ENCODE measurements at places on chromosomes 13 and 19.

- peaks cover 10% of the 10 kb centered on the region for H3K27me3 ChIP-seq
- no peak overlapping the region for H3K4me3 ChIP-seq
- no peaks in the 10 kb centered on the region for H3K36me3 ChIP-seq
- no peak for DNase-seq
- peaks cover 10% of the 10 kb centered on the region for H3K4me1 ChIP-seq
- no peak overlapping the region for H3K27ac ChIP-seq
Measured at GRCh38 chr19:1520203-1520780, 3.6 kb upstream of the PLK5 start.

DNA sequence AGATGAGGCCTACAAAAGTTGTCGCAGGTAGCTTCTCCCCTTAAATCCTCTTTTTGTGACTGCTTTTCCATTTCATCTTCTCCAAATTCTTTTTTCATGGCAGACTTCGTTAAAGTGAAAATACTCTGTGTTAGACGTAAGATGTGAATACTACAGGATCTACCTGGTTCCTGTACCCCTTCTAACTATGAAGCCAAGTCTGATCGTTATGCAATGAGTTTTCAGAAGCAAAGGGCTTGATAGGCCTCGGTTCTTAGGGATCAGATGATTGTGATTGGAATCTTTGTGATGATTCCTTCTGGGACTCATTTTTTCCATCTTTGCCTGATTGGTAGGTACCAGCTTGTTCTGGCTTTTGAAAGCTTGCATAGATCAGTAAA lies 86.9 kb downstream of the PCCA start:
- no peak overlapping the region for H3K27ac ChIP-seq
- no peaks in the 10 kb centered on the region for H3K27me3 ChIP-seq
- no peaks in the 10 kb centered on the region for H3K36me3 ChIP-seq
- no peak for DNase-seq
- no peaks in the 10 kb centered on the region for H3K4me1 ChIP-seq

GRCh38 chr13:29524176-29524575 lies 71.3 kb downstream of the SLC7A1 start:
- DNase-seq = no peak
- H3K27me3 ChIP-seq = no peaks in the 10 kb centered on the region
- no peaks in the 10 kb centered on the region for H3K4me1 ChIP-seq
- no peaks in the 10 kb centered on the region for H3K36me3 ChIP-seq
- H3K27ac ChIP-seq = no peak overlapping the region

DNA sequence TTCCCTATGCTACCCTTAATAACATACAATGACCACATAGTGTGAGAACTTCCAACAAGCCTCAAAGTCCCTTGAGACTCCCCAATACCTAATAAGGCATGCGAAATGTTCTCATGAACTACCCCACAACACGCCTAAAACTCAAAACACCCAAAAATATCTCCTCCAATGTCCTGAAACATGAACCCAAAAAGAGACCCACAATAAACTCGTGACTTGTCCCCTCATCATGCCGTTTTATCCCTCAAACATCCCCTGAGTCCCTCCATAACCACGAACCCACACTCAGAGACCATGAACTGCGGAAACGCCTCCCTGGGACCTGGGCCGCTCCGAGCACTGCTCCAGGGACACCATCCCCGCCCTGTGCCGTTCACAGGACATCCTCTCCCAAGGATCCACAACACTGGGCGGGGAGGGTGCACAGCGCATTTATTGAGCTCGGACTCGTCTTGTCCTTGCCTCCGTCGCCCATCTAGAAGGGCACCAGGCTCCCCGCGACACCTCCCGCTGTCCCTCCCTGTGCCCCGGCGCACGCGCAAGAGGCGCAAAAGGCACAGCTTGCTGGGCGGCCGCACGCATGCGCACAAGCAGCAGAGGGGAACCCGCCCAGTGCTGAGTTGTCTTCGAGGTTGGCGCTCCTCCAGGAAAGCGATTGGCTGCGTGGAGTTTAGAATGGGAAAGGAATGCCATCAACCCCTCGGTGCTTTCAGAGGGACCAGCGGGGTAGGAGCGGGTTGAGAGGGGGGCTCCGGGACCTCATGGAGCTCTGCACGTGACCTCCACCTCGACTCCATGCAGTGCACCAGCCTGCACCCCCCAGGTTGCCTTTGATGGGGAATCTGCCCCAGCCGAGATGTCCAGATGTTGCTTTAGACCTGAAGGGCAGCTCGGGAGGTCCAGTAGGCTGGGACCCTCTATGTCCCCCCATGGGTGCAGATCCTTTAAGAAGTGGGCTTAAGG lies 8.8 kb downstream of the FXYD3 start:
- no peaks in the 10 kb centered on the region for H3K36me3 ChIP-seq
- peak overlapping the region; percentile 71 for H3K27ac ChIP-seq
- peak; percentile 96 for DNase-seq
- no peaks in the 10 kb centered on the region for H3K27me3 ChIP-seq
- H3K4me3 ChIP-seq = peak overlapping the region; percentile 50

GRCh38 chr19:18939922-18940768 lies 872 bp downstream of the HOMER3 start:
- peaks cover 3% of the 10 kb centered on the region for H3K36me3 ChIP-seq
- peak; percentile 78 for DNase-seq
- H3K4me3 ChIP-seq = peak overlapping the region; percentile 63
- no peaks in the 10 kb centered on the region for H3K27me3 ChIP-seq
- peaks cover 6% of the 10 kb centered on the region for H3K4me1 ChIP-seq

GRCh38 chr19:49453757-49454240 lies 774 bp downstream of the ALDH16A1 start:
- no peak for DNase-seq
- peak overlapping the region; percentile 48 for H3K4me3 ChIP-seq
- peaks cover 37% of the 10 kb centered on the region for H3K4me1 ChIP-seq
- peak overlapping the region; percentile 96 for H3K27ac ChIP-seq

GRCh38 chr19:13864046-13864666 lies 12.8 kb upstream of the NANOS3 start:
- peaks cover 9% of the 10 kb centered on the region for H3K27me3 ChIP-seq
- no peak overlapping the region for H3K4me3 ChIP-seq
- H3K4me1 ChIP-seq = peaks cover 6% of the 10 kb centered on the region
- no peak overlapping the region for H3K27ac ChIP-seq

GRCh38 chr19:57675881-57676280 lies 5.9 kb upstream of the ZNF551 start:
- no peaks in the 10 kb centered on the region for H3K36me3 ChIP-seq
- DNase-seq = no peak
- H3K4me3 ChIP-seq = no peak overlapping the region

DNA sequence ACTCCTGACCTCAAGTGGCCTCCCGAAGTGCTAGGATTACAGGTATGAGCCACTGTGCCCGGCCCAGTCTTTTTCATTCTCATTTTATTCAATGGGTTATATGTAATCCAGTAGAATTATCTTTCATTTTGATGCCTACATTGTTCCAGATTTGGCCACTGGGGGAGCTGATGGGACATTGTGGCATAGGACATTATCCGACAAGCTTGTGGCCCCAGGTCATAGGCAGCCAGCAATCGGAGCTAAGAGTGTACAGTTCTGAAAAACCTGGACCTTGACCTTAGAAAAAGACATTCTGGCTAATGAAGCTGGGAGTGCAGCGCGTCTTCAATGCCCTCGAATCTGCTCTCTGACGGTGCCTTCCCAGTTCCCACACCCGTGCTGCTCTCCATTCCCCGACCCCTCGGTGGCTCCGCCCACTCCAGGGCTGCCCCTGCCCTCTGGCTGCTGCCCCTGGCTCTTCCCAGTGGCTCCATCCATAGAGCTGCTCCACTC lies 108.7 kb downstream of the TEX29 start:
- no peak overlapping the region for H3K27ac ChIP-seq
- H3K4me3 ChIP-seq = no peak overlapping the region
- peak; percentile 43 for DNase-seq

- no peaks in the 10 kb centered on the region for H3K27me3 ChIP-seq
- H3K4me3 ChIP-seq = no peak overlapping the region
- no peak for DNase-seq
- no peaks in the 10 kb centered on the region for H3K4me1 ChIP-seq
- H3K27ac ChIP-seq = no peak overlapping the region
- peaks cover 15% of the 10 kb centered on the region for H3K36me3 ChIP-seq
Measured at GRCh38 chr19:16637535-16637934, 9.5 kb upstream of the MED26 start.

DNA sequence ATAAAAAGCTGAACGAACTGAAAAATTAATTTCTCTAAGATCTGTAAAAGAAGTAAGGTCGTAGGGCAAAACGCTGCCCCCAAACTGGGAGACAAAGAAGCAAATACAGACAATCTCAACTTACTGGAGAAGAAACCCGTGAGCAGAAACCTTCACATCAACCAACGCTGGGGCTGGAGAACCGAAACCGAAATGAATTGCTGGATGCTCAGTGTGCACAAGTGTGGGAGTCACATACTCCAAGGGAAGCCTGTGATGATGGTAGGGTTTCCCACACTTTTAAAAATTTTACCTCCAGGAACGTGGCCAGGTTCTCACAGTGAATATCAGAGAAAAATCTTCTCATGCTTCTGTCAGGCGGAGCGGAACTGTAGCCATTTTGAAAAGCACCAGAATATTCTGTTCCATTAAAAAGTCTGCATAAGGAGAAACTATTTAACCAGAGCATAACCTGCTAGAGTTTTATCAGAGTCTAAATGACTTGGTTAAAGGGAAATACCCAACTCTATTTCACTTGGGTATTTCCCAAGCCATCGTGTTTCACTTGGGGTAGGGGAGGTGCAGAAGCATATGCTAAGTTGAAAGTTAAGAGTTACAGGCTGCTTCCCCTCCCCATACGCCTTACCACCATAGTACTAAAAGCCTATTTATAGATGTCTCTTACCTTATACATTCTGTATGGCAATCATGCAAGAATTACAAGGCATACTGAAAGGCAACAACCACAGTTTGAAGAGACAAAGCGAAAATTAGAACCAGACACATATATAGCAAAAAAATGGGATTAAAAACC lies 110.5 kb upstream of the SLITRK1 start:
- DNase-seq = no peak
- no peaks in the 10 kb centered on the region for H3K4me1 ChIP-seq
- H3K36me3 ChIP-seq = no peaks in the 10 kb centered on the region

DNA sequence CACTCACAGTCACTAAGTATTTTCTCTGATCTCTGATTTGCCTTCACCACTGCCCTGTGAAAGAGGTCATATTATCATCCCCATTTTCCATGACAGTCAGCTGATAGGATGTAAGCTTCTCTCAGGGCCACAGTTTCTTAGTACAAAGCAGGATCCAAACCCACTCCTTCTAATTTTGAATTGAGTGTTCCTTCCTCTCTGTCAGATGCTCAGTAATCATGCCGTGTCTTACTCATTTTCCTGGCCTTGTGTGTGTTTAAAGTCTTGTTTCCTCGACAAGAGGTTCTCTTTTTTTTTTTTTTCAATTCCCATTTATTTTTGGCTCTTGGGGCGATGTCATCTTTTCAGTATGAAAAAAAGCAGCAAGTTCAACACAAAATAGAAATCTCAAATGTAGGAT lies 72.3 kb downstream of the NAA16 start:
- no peak overlapping the region for H3K27ac ChIP-seq
- H3K4me3 ChIP-seq = no peak overlapping the region
- no peak for DNase-seq
- H3K27me3 ChIP-seq = no peaks in the 10 kb centered on the region
- no peaks in the 10 kb centered on the region for H3K4me1 ChIP-seq
- H3K36me3 ChIP-seq = no peaks in the 10 kb centered on the region

DNA sequence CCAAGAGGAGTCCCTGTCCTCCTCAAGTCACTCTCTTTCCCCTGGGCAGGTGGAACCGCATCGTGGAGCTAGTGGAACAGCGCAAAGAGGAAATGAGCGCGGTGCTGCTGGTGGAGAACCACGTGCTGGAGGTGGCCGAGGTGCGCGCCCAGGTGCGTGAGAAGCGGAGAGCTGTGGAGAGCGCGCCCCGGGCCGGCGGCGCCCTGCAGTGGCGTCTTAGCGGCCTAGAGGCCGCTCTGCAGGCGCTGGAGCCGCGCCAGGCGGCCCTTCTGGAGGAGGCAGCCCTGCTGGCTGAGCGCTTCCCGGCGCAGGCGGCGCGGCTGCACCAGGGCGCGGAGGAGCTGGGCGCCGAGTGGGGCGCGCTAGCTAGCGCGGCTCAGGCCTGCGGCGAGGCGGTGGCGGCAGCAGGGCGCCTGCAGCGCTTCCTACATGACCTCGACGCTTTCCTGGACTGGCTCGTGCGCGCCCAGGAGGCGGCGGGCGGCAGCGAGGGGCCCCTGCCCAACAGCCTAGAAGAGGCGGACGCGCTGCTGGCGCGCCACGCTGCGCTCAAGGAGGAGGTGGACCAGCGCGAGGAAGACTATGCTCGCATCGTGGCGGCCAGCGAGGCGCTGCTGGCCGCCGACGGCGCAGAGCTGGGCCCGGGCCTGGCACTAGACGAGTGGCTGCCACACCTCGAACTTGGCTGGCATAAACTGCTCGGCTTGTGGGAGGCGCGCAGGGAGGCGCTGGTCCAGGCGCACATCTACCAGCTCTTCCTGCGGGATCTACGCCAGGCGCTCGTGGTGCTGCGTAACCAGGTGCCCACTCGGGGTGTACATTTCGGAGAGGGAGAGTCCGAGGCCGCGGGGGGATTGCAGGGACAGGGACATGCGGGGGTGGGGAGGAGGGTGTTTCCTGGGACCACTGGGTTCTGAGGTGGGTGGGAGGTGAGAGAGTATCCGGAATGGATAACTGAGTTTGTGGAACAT lies 52.8 kb downstream of the SPTBN4 start:
- H3K27ac ChIP-seq = no peak overlapping the region
- no peak overlapping the region for H3K4me3 ChIP-seq
- H3K36me3 ChIP-seq = no peaks in the 10 kb centered on the region
- peaks cover 4% of the 10 kb centered on the region for H3K27me3 ChIP-seq
- no peak for DNase-seq

GRCh38 chr13:40550130-40550529 lies 116.3 kb downstream of the FOXO1 start:
- no peak overlapping the region for H3K27ac ChIP-seq
- H3K27me3 ChIP-seq = no peaks in the 10 kb centered on the region

DNA sequence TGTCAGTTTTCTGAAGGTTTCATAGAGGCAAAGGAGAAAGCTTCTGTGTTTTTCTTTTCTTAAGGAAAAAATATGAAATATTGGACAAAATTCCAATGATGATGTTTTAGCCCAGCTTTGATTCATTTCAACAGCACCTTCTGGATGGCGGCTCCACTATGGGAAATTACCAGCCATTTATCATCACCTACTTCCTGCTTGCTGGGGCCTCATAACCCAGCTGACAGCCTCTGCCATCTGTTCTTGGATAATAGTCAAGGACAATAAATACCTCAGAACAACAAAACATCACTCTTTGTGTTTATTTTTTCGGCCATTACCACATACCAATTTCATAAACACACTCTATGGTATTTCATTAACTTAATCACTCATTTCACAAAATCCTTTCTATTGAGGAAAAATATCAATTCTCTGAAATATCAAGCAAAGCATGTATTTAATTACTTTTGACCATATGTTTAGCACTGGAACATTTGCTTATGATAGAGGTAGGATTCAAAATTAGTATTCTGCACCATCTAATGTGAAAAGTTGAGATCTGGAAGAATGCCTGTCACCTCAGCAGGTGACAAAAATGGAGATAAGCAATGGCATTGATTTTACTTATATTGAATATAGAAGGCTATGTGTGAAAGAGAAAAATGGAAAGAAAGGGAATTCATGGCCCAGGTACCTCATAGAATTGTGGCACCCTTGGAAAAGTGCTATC lies 629.7 kb downstream of the LIG4 start:
- H3K4me3 ChIP-seq = no peak overlapping the region
- no peak for DNase-seq
- no peaks in the 10 kb centered on the region for H3K36me3 ChIP-seq
- no peaks in the 10 kb centered on the region for H3K27me3 ChIP-seq

- H3K4me3 ChIP-seq = no peak overlapping the region
- H3K4me1 ChIP-seq = peaks cover 4% of the 10 kb centered on the region
- no peaks in the 10 kb centered on the region for H3K27me3 ChIP-seq
- H3K27ac ChIP-seq = no peak overlapping the region
- DNase-seq = no peak
Measured at GRCh38 chr19:52566588-52566987, 3.5 kb upstream of the ZNF701 start.

Data from lung (tissue), 17 donors.